ENCODE measurements at places on chromosomes 3 and 15.

DNA sequence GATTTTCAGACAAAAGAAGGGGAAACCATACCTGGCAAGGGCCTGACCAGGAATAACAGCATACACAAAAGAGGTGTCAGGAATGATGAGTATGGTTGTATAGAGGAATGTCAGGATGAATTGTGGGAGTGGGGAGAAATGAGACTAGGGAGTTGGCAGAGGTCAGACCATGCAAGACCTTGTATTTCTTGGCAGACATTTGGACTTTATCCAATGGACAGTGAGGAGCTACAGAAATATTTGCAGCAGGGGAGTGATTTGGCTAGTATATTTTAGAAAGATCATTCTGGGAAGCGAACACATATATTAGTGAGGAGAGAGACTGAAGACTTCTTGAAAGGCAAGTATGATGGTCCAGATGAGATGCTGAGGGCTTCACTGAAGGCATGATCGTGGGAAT, 25.4 kb upstream of the ALPK3 start:
- no peak for DNase-seq

- DNase-seq = no peak
These were observed 195.9 kb downstream of the KLHL25 start for GRCh38 chr15:85598718-85599398.

DNA sequence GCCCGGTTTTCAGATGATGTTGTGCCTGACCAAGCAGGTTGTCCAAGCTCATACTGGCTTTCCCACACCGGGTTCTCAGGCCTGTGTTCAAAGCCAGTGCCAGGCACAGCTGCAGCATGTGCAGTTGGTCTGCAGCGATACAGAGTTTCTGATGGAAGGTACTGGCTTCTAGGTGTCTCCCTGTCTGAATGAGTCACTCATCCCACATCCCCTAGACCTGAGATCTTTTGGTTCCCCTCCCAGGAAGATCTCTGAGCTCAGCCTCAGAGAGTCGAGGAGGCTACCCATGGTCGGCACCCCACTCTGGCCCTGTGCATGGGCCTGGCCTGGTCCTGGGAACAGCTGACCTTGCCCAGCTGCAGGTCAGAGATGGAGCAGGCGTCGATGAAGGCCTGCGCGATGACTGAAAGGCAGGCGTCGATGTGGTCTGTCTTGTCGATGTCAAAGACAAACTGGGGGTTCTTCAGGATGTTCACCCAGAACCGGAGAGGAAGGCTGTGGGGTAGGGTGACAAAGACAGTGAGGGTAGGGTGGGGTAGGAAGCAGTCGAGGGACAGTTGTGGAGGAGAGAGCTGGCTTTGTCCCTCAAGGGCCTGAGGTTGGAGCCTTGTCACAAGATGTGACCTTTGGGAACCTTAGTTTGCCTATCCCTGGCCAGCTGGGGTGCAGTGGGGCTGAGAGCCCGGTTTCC, 15.3 kb downstream of the H1-8 start:
- no peak for DNase-seq

GRCh38 chr3:76107935-76108570, 322.7 kb upstream of the ZNF717 start:
- DNase-seq = peak; percentile 55

GRCh38 chr15:79310612-79310984, 314 bp upstream of the TMED3 start:
- DNase-seq = no peak

- no peak for DNase-seq
These were observed 53.4 kb upstream of the VILL start for GRCh38 chr3:37937156-37937555.

DNA sequence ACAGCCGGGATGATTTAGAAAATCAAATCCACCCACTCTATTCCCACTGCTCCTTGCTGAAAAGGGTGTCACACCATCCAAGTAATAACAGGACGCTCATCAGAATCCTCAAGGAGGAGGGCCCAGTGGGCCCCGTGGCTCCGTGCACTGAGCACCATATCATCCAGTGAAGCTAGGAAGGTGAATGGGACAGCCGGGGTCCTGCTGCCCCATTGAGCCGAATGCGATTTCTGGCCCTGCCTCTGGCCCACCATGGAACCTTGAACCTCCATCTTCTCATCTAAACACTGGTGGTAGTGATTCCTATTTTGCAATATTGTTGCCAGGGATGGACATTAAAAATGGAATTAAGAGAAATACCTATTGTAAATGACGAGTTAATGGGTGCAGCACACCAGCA, 99.1 kb upstream of the SLC6A11 start:
- DNase-seq = no peak

GRCh38 chr15:67105065-67105951, 39.9 kb downstream of the SMAD3 start:
- DNase-seq = no peak

- no peak for DNase-seq
These were observed 3.1 kb downstream of the RBP2 start for GRCh38 chr3:139473155-139473771.

GRCh38 chr15:82958638-82959037, 6.1 kb upstream of the HOMER2 start:
- DNase-seq = no peak

DNA sequence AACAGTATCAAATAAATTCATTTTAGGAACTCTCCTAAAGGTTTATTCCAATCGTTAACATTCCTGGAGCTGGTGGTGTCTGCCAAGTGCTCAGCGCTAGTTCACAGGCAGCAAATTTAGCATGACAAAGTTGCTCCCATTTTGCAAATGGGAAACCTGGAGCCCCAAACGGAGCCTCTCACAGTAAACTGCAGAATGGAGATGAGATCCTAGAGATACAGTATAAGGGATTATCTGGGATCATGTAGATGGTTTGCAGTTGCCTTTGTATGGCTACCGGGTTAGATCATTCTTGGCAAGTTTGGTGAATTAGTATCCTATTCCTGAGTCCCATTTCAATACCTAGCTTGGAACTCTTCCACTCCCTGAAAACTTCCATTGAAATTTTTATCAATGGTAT, 173.7 kb downstream of the CDIN1 start:
- DNase-seq = no peak

DNA sequence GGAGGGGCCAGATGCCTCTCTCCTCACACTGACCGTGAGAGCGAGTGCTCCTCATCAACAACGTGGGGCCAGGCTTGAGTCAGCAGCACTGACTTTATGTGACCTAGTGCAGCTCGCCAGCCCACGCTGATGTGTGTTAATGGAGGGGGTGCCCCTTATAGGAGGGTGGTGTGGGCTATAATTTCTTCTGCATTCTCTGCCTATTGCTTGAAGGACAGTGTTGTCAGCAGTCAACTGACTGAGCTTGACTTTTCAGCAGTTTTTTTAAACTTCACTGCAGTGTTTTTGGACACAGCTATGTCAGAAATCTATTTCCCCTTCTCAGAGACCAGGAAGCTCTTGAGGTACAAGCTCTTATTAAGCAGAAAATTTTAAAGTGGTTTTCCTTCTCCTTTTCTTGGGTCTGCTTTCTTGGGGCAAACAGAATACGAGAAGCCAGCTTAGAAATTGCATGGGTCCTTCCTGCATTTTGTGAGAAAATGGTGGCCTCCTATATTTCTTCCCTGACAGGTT, 304.8 kb upstream of the CTDSPL start:
- DNase-seq = no peak

DNA sequence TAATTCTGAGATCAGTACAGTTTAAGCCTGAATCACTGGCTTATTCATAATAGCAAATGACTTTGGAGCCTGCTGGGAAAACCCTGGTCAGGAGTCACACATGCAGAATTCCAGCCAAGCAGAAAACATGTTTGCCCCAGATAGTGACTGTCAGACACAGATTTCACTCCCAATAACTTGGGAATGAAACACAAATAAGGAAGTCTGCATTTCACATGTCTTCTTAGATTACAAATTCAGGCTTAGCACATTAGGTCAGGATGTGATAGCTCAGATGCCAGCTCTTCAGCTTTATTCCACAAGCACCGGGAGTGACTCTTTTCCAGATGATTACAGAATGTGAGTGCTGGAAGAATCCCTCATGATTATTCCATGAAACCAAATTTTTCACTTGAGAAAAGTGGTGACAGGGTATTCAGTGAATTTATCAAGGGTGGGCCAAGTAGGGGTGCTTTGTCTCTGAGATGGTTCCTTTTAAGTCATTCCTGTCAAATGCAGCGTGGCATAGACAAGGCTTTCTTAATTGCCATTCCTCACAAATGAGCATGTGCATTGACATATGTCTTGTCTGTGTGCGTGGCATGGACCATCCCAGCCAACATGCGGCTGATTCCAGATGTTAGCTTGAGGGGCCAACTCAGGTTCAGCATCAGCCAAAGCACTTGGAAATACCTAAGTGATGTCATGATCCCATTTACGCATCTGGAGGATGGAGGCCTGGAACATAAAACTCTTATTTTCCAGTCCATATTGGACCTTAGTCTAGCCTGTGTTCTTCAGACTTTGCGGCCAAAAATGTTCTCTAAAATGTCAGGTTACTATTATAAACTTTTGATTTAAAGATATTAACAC, 191.0 kb downstream of the EPHB1 start:
- no peak for DNase-seq

GRCh38 chr3:29301332-29302019, 20.6 kb downstream of the RBMS3 start:
- DNase-seq = no peak

- DNase-seq = no peak
These were observed 221.1 kb upstream of the WNT5A start for GRCh38 chr3:55708242-55708641.

GRCh38 chr3:17686613-17687012, 55.8 kb downstream of the TBC1D5 start:
- DNase-seq = peak; percentile 61

GRCh38 chr15:85694091-85694490, 100.6 kb downstream of the KLHL25 start:
- DNase-seq = no peak

GRCh38 chr3:23626442-23626841, 179.3 kb upstream of the UBE2E1 start:
- DNase-seq = no peak

- DNase-seq = no peak
These were observed 24.8 kb downstream of the KPNA4 start for GRCh38 chr3:160540551-160540950.
